Activated CD4-positive, alpha-beta T cell treated with anti-CD3 and anti-CD28 coated beads for 36 hours (primary cell): ENCODE measurements at places on chromosomes 11 and 22. TPM values are rescaled to one million over a fixed set of nuclear protein-coding genes. Genes with fewer than 3 reads are reported as not detected.
A peak's percentile ranks its signal among the peaks of the same experiment; 100 is the strongest.

Gene TBX10
- not detected for total RNA-seq

Gene CRYBA4
- not detected for total RNA-seq

DNA sequence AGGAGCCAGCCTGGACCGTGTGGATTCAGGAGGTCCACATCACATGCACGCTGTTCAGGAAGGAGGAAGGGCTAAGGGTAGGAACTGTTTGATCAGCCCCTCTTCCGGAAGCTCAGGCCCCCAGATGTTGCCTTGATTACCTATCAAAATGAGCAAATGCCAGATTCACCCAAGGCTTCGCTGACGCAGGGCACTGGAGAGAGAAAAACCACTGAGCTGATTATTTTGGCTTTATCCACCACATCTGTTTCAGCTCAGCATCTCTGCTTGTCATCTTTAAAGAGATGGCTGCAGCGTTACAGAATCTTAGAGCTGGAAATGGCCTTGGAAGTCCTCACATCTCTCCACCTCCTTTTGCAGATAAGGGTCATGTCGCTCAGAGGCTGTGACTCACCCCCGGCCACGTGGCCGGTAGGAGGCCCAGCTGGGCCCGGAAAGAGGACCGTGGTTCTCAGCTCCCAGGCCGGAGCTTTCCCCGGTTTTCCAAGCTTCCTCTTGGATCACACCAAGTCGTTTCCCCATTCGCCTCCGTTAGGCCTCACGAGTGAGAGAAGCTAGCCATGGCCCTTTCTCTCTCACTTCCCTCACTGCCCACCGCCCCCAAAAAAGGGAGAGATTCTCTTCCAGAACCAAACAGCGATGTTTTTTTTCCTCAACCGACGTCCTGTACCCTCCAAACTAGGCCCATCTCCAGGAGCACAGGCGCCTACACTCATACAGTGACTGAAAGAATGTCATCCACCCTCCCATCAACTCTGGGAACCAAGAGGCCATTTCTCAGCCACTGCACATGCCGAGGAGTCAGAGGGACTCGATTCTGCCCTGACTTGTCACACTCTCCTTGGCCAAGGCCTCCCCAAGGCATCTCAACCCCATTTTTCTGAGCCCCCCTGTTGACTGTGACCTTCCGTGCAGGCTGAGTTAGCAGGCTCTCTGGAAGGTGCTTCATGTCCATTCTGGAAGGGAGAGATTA is 37.6 kb downstream of the LIF start:
- no peak for DNase-seq

GRCh38 chr11:57964660-57965059 is 59.0 kb upstream of the OR9Q1 start:
- DNase-seq = no peak

GRCh38 chr11:11535611-11536010 is 86.2 kb downstream of the GALNT18 start:
- no peak for DNase-seq

- DNase-seq = no peak
Measured at GRCh38 chr22:39282645-39283321, 36.6 kb downstream of the RPL3 start.

DNA sequence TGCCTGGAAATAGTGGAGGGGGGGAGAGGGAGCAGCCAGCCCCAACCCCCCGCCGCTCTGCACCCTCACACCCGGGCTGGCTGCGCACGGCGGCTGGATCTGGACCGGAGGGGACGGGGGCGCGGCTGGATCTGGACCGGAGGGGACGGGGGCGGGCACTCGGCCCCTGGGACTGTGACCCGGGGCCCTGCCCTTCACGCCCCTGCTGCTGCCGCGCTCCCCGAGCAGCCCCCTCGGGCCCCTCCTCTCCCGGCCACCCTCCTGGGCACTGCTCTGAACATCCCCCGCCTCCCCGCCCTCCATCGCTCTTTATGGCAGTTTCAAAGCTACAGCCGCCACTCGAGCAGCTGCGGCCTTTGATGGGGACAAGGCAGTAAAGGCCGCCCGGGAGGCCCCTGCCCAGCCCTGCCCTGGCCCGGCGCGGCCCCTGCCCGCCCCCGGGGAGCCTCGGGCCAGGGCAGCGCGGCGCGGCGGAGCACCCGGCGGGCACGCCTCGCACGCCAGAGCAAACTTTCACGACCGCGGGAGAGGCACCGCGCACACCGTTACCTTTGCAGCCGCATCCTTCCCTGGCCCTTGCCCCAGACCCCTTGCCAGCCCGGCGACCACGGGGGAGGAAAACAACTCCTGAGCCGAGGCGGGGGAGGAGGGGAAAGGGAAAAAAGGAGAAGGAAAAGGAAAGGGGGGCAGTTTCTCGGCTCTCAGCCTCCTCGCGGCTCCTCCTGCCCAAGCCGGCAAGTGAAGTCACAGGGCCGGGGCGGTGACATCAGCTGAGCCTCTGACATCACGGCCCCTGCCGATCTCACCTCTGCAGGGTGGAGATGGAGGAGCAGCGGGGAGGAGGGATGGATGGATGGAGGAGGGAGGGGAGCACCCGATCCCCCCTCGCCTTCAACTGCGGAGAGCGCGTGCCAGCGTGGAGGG is 13.1 kb upstream of the TCF20 start:
- peak; percentile 82 for DNase-seq

GRCh38 chr11:19805827-19806226 is 93.2 kb downstream of the NAV2 start:
- DNase-seq = no peak

Gene SUSD2
- total RNA-seq = 0.80 TPM

DNA sequence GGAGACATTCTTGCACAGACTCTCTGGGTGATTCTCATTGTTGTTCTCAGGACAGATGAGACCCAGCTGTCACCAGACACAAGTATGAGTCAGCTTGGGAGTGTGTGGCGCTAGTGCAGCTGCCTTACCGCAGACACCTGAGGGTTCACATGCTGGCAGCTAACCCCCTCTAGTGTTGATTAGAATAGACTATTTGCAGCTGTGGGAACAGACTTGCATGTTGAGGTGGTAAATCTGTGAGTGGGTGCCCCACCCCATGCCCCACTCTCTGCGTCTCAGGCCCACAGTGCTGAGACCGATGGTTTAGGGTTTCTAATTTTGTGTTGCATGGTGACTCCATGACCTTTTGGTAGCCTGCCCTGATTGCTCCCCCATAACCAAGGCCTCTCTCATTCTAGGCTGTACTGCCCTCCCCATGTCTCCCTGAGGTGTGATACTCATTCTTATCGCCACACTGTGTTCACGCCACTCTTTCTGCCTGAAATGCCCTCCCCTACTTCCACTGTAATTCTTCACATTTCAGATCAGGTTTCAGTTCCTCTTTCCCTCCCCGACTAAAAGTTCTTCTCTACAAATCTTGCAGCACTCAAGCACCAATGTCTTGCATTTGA is 73.7 kb upstream of the KIRREL3 start:
- peak; percentile 10 for DNase-seq

- no peak for DNase-seq
Measured at GRCh38 chr11:104484804-104485554, 321.0 kb upstream of the PDGFD start.

Gene C11orf87
- not detected for total RNA-seq

DNA sequence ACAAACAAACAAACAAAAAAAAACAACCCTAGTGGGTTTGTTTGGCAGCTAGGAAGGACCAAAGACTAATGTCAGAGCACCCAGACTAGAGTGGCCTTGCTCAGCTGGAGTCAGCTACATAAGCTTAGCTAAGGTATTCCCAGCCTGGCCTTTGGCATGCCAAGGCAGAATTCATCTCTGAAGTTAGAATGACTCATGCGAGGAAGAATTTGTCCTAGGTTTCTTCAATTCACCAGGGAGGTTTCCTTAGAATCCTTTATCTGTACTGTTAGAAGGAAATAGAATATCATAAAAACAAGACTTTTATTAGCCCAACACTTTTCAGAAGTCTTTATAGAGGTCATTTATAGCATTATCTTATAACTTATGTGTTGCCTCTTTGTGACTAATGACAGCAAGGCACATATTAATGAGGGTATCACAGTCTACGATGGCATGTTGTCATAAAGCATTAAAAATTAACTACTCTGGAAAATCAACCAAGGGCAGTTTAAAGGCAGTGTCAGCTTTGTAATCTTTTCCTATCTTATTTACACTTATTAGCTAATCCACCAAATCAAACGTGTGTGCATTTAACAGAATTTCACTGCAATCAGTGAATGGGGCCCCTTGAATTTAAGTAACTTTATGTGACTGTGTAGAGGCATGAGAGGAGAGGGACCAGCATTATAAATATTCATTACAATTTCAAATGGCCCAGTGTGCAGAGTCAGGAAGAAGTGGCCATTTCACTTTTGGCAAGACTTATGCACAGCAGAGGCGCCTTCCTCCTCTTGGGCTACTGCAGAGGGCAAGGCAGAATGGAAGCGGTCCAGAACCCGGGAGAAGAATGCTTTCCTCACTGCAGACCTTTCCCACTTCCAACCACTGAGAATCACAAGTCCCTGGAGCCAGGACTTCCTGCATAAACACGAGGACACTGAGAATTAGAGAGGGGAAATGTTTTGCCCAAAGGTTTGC is 36.3 kb downstream of the SLC5A1 start:
- DNase-seq = no peak

Gene CASP5
- total RNA-seq = not detected

- peak; percentile 38 for DNase-seq
Measured at GRCh38 chr11:93525601-93526345, 17.4 kb downstream of the SMCO4 start.

GRCh38 chr11:85348945-85349344 is 278.2 kb downstream of the DLG2 start:
- DNase-seq = no peak

Gene ZBTB16
- total RNA-seq = 3.0 TPM

- DNase-seq = peak; percentile 81
Measured at GRCh38 chr22:45553351-45554039, 50.8 kb downstream of the FBLN1 start.

GRCh38 chr11:110297076-110297725 is 787 bp upstream of the RDX start:
- no peak for DNase-seq

GRCh38 chr11:15318814-15319213 is 204.1 kb downstream of the INSC start:
- no peak for DNase-seq

Gene SOX10
- total RNA-seq = not detected

GRCh38 chr11:103043826-103044678 is 47.9 kb downstream of the DCUN1D5 start:
- DNase-seq = no peak

DNA sequence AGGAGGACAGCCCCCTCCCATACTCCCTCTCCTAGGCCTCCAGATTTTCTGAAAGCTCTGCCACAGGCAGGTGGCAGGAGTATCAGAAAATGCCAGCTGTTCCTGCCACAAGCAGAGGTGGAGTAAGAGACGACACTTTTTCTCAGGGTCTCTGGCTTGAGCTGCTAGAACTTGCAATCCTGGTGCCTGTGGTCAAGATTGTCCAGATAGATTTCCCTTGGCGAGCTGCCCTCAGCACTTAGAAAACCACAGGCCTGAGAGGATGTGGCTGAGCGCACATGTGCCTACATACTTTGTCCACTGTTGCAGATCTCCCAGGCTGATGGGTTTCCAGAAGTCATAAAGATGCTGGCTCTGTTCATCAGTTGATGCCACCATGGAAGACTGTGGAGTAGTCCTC is 65.7 kb upstream of the NAV2 start:
- DNase-seq = no peak

Gene ACR
- not detected for total RNA-seq

DNA sequence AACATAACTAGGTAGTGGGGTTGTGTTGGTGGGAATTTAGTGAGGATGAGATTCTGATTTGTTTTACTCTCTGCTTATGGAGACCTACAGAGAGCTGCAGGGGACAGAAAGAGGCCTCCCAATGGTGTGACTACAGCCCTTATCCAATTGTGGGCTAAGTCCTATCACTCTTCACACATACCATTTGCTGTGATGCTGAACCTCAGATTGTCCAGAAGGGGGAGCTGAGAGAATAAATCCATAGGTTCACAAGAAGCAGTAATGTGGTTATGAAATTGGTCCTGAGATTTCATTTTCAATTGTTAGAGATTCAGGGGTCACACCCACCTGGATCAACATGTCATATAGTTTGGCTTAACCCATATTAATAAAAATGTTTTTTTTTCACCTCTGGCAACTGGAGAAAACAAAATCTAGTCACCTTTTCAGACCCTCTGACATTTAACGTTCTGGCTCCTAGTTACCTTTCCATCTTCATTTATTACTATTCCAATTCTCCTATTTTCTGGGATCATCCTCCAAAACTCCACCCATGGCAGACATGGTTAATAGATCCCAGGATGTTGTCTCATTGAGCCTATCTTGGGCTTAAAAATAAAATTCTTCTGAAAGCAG is 53.3 kb upstream of the PTPN5 start:
- no peak for DNase-seq

Gene OR9G1
- total RNA-seq = not detected

DNA sequence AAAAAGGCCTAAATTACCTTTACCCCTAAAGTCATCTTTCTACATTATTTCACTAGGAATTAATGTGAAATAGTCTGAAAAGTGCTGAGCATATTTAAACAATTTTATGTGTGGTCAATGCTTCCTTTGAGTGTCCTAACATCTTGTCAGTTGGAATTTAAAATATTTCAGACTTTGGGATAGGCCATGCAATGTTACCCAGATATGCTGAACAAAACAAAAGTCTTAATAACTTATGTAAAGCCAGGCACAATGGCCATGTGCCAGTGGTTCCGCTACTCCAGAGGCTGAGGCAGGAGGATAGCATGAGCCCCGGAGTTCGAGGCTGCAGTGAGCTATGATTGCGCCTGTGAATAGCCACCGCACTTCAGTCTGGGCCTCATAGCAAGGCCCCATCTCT is 137.4 kb downstream of the CADM1 start:
- no peak for DNase-seq

GRCh38 chr11:72766152-72766902 is 14.1 kb upstream of the ARAP1 start:
- DNase-seq = no peak

Gene DMC1
- total RNA-seq = 18.9 TPM

DNA sequence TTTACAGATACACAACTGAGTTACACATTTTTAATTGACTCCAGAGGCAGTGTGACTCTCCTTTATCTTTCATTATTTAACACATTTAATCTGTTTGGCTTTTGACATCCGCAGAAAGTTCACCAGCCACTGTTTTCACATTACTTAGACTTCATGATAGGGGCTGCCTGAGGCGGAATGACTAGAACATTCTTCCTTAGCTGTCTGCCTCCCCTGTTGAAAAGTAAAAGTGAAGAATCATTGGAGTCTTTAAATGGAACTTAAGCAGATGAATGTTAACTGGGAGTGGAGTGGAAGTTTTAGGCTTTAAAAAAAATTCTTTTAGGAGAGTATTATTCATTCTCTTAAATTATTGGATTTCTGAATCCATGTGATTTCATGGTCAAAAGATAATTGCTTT is 229.2 kb upstream of the MTNR1B start:
- no peak for DNase-seq

Gene CAPN5
- 0.76 TPM for total RNA-seq

GRCh38 chr22:36756031-36756430 is 19.9 kb downstream of the IFT27 start:
- DNase-seq = no peak

Gene PGA3
- total RNA-seq = not detected

DNA sequence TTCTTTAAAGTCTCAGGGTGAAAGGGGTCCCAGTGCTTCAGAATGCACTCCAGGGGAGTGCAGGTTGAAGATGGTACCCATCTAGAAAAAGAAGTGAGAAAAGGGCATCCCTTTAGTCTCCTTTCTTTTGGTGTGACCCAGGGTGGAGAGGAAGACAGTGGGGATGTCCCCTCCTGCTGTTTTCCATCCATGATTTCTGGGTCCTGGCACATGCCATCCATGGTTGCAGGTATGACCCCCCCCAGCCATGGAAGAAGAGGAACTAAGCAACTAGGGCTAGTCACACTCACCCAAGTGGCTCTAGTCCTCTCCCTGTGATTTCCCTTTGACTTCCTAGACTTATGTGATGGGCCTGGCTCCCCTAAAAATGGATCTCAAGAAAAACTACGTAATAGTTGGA is 15.9 kb upstream of the EI24 start:
- DNase-seq = no peak

- DNase-seq = peak; percentile 66
Measured at GRCh38 chr11:27183672-27184457, 143.2 kb downstream of the BBOX1 start.
